ENCODE measurements at places on chromosomes 6 and 20.

DNA sequence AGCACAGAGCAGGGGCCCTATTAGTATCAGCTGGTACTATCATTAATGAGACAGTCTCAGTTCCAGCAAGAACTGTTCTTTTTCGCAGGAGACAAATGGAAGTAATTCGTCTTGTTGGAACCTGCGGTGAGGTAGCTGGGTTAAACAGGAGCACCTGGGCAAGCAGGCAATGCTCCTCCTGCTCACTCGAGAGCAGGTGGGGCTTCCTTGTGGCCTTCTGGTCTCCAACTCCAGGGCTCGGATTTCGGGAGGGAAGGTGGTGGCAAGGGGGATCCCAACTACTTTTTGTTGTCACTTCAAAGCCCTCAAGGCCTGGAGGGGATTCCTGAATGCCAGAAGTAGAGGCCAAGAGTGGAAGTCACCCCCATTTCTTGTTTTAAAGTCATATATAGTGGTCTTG is 1.3 kb upstream of the SPEF1 start:
- DNase-seq = no peak

GRCh38 chr6:109706513-109706912 is 15.4 kb downstream of the FIG4 start:
- DNase-seq = no peak

DNA sequence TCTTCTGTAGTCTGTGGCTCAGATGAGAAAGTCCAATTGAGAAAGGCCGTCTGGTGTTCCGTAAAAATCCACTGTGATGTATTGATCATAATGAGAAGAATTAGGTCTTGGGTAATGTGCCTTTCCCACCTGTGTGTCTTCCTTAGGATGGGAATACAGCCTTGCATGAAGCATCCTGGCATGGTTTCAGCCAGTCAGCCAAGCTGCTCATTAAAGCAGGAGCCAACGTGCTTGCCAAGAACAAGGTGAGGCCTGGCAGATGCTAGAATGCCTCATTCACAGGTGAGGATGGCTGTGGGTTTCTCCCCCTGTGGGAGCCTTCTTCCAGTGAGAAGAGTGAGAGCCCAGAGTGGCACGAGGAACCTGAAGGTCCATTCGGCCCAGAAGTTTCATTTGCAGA is 32.7 kb downstream of the LYRM2 start:
- no peak for DNase-seq

DNA sequence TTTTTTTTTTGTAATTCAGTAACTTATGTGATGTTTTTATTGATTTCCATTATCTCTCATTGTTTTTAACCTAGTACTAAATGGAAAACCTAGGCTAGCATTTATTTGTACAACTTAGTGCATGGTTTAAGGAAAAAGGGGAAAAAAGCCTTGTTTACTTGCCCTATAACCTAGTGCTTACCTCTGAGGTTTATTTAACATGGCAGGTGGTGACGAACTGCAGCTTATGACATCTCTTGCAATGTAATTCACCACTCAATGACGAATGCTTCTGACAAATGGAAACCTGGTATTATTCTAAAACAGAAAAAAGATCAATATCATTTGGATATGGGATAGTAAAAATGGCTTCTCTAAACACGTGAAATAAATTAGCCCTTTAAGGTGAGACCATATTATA is 618.6 kb upstream of the FLRT3 start:
- DNase-seq = no peak

DNA sequence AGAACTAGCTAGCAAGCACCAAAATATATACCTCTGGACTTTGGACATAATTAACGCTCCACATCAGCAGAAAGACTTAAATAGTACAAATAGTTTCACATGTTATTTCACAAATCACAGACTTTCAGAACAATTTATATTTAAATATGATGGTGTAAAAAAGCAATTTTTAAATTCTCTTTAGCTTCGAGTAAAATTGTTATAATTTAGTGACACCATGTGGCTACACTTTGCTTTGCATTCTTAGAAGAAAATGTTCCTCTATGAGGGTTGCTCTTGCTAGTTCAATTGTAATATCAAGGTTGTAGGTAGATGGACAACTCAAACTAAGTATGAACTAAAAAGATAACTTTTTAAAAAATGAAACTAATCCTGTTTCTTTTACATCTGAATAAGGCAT is 69.0 kb downstream of the BTBD9 start:
- DNase-seq = peak; percentile 46

DNA sequence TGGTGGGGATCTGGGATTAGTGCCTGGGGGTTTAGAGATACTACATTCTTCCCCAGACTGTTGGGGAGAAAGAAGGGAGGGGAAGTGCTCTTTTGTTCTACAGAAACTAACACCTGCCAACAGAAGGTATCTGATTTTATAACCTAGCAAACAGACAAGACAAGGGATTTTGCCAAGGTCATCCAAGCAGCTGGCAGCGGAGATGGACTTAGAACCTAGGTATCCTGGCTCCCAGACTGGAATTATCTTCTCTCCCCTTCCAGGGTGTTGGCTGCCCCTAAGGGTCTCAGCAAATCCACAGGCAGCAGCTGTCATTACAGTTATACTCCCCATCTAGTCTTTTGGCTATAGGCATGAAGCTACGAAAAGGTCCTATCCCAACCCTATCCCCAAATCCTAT is 8.4 kb downstream of the SDC4 start:
- DNase-seq = no peak

DNA sequence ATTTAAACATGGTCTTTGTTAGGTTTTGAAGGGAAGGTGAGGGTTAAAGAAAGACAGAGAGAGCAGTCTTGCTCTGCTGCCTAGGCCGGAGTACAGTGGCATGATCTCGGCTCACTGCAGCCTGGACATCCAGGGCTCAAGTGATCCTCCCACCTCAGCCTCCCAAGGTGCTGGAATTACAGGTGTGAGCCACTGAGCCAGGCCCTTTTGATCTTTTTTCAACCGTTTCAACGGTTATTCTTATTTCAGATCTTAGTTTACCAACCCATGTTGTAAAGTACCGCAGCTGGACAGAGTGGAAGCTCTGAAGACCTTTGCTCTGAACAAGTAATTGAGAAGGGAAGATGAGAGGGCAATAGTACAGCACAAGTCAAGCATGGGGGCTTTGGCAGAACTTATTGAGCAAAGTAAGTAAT is 1.2 kb upstream of the SRPK1 start:
- DNase-seq = no peak

GRCh38 chr6:1067346-1067745 is 244.6 kb upstream of the FOXQ1 start:
- no peak for DNase-seq

GRCh38 chr20:34015401-34016335 is 22.0 kb downstream of the RALY start:
- DNase-seq = no peak

DNA sequence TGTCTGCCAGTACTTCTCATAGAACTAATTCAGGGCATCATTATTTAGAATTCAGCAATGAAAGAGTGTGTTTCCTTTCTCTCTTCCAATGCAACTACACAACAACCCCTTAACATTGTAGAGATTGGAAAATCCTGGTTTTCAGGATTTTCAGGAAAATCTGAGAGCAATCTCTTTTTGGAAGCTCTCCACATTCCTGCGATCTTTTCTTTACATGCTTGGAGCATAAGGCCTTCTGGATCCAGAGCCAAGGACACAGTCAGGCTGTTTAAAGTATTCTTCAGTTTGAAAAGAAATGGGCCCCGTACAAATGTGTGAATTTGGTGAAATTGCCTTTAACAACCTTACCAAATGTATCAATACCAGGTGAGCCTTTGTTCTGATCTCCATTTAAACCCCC is 469.7 kb downstream of the PKHD1 start:
- no peak for DNase-seq

GRCh38 chr6:35687658-35688604 is 784 bp downstream of the FKBP5 start:
- DNase-seq = peak; percentile 60

GRCh38 chr20:33373735-33374605 is 27.3 kb downstream of the CDK5RAP1 start:
- peak; percentile 71 for DNase-seq

DNA sequence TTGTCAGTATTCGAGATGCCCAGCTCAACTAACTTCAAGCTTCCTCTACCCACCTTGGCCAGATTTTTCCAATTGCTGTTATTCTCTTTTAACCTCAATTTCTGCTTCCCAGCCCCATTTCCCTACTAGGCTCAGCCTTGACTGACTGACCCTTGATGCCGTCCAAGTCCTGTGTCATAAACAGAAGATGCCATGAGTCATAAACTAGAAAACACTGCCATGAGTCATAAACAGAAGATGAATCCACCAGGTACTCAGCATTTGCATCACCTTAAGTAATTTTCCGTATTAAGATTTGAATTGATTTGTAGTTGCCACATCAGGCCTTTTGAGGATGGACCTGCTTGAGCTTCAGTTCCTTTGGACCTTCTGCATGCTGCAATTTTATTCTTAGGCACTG is 123.8 kb downstream of the FAM83B start:
- no peak for DNase-seq

- no peak for DNase-seq
These were observed 133.3 kb upstream of the SPTLC3 start for GRCh38 chr20:12875510-12875909.

DNA sequence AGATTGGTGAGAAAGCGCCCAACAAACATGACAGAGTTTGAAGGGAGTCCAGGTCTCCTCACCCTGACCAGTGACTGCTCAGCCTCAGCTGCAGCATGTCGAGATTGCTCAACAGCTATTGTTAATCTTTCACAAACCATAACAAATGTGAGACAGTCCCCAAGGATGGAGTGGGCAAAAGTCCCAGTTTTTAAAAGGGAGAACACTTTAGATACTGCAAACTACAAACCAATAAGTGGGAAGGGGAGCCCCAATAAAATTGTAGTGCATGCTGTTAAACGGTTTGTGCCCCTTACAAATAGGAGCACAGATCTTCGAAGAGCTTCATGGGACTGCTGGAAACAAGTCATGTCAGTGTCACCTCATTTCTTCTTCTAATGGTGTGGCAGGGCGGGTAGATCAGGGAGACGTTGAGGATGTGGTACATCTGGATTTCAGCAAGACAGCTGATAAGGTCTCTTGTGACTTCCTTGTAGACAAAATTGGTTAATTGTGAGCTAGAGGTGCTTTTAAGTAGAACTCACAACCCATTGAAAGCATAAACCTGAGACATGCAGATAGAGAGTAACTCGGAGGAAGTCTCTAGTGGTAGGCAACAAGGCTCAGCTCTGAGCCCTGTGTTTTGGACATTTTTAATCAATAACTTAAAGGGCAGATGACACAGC is 134.0 kb upstream of the ARMC2 start:
- peak; percentile 41 for DNase-seq

- no peak for DNase-seq
These were observed 83.5 kb downstream of the ASXL1 start for GRCh38 chr20:32441638-32442037.

DNA sequence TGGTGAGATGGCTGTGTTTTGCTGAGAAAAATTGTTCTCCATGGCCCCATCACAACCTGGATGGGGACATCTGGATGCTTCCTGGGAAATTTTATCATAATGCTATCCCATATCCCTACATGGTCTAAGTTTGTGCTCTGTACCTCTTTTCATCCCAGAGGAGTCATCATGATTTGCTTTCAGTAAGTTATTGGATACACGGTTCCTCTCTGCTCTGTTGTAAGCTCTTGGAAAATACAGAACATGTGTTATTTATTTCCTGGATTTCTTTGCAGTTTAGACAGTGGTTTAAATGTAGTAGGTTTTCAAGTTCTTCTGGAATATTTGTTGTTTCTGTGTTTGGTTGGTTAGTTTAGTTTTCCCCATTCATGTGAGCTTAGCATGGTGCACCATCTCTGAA is 129.2 kb upstream of the ECI2 start:
- no peak for DNase-seq
